ENCODE measurements at places on chromosomes 13 and 19. TPM values are rescaled to one million over a fixed set of nuclear protein-coding genes. Genes with fewer than 3 reads are reported as not detected.

DNA sequence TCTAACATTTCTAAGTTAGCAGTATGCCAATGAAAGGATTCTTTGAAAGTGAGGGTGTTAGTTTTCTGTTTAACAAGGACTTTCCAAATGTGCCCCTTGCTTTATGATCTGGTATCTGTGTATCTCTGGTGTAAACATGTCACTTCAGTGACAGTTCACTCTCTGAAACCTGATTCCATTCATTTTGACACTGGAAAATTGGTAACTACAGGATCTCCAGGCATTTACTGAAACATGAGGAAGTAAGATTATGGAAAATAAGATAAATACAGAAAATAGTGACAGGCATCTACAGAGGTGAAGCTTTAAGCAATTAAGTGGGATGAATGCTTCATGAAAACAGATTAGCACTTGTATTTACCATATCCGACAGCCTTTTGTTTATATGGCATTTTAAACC lies 101.6 kb upstream of the MYO16 start:
- no peak for DNase-seq

- DNase-seq: no peak
Measured at GRCh38 chr19:339262-339887, 5.2 kb downstream of the MIER2 start.

DNA sequence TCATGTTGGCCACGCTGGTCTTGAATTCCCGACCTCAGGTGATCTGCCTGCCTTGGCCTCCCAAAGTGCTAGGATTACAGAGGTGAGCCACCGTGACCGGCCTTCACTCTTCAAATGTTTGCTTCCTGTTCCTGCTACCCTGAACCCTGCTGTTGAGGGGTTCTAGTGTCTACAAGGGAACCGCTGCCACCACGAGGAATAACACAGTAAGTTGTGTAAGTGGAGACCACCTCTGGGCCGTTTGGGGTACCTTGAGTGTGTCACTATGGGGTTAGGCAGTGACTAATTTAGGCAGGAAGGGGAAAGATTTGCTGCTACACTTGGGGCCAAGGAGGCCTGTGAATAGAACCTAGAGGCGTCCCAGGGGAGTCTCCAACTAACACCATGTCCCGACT lies 2.2 kb upstream of the MYADM start:
- no peak for DNase-seq

GRCh38 chr13:106407338-106407737 lies 128.1 kb downstream of the EFNB2 start:
- DNase-seq: no peak

DNA sequence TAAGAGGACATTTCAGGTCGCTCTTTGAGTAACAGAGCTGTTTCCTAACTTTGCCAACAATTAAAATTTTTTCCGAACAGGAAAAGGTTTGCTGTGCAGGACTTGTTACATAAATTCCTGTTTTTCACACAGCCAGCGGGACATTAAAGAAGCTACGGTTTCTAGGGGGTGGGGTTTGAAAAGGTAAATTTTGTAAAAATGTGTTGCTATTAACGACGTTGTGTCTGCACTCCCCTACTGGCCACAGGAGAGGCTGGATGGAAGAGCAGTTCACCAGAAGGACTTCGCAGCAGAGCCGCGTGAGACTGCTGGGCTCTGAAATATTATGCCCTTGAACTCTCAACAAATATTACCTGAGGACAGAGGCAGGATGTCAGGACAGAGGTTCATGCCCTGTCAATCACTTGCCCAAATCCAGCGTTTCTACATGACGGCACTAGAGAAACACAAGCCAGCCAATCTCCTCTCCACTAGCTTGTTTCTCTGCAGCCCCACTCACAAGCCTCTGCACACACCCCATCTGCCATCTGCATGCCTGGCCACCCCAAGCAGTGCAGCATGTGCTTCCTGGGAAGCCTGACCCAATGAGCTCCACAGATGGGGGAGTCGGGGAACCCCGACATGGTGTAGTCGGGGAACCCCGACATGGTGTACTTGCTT lies 102.0 kb downstream of the FOXO1 start:
- DNase-seq: no peak

- no peak for DNase-seq
Measured at GRCh38 chr19:5558101-5558621, 9.6 kb downstream of the TINCR start.

- peak; percentile 34 for DNase-seq
Measured at GRCh38 chr13:95536632-95537241, 15.8 kb upstream of the CLDN10 start.

DNA sequence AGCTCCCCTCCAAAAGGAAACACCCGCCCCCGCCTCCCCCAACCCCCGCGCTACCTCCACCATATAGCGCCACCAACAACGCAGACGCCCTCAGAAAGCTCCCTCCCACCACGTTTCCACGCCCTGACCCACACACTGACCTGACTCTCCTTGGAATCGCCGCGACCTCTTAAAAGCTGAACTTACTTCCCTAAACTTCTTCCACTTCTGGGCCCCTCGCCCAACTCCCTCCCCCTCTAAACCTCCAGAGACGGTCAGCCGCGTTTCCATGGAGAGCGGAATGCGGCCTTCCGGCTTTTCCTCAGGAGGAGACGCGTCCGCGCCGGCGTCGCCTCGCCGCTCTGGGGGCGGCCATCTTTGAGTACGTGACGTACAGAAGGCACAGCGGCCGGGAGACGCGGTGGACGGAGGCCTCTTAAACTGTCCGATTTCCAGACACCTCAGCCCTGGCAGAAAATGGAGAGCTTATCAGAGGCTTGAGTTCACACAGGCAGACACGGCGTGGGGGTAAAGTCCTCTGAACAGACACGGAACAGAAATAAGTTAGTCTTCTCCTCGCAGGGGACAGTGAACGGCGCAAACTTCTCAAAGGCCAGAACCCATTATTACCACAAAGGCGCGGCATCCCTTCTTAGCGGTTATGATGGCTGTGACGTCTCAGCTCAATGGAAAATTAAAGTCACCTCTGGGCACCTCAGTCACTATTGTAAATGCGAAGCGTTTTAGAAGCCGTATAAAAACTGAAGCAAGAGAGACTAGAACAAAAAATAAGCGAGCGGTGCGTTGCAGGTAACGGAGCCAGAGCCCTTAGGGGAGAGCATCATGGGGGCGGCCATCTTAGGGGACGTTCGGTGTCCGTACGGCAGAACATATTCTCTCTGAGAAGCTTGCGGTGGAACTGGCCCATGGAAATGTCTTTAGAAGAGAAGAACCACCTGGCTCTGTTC lies at the start of gene ZNF432:
TSS of gene ZNF432 (minus strand) at position 284 of the 947 bp plus-strand sequence. CDS start 1,970 bp downstream, outside the sequence.
- DNase-seq: peak; percentile 98

DNA sequence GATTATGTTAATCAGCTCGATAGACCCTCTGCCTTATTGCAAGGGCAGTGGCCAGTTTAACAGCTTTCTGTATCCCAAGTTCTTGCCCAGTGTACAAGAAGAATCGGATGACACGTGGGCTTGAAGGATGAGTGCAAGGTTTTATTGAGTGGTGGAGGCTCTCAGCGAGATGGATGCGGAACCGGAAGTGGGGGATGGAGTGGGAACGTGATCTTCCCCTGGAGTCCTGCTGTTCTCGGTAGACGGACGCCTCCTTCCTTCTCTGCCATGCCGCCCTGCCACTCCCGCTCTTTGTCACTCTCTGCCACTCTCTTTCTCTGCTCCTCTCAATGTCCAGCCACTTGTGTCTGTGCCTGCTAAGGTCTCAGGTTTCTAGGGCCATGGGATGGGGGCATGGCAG lies 21.0 kb downstream of the RFXAP start:
- no peak for DNase-seq

DNA sequence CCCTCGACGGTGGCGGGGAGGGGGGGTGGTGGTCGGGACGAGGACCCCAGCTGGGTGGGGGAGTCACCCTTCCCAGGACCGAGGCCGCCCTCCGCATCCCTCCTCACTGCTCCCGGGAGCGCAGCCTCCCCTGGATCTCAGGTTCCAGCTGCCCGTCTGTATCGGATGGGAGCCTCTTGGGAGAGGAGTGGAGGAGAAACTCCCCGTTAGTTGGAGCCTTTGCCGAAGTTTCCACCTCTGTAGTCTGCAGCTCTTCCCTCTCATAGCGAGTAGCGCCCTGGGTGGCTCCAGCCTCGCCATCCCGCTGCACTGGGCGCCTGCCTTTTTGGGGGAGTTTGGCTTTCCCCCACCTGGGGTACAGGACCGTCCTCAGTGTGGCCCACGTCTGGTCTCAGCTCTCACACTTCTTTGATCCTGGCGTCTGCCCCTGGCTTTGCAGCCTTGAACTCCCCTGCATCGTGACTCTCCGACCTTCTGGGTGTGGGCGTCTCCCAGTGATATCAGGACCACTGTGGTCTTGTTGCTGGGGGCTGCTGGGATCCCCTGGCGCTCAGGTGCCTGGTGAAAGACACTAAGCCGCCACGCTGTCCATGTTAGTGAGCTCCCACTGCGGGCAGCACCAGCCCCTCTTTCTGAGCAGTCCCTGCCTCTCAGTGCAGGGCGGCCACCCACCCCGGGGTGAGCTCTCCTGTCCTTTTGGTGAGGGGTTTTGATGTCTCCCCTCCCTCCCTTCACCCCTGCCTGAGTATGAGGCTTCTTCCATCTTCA lies 1.1 kb downstream of the CNOT3 start:
- DNase-seq: no peak

DNA sequence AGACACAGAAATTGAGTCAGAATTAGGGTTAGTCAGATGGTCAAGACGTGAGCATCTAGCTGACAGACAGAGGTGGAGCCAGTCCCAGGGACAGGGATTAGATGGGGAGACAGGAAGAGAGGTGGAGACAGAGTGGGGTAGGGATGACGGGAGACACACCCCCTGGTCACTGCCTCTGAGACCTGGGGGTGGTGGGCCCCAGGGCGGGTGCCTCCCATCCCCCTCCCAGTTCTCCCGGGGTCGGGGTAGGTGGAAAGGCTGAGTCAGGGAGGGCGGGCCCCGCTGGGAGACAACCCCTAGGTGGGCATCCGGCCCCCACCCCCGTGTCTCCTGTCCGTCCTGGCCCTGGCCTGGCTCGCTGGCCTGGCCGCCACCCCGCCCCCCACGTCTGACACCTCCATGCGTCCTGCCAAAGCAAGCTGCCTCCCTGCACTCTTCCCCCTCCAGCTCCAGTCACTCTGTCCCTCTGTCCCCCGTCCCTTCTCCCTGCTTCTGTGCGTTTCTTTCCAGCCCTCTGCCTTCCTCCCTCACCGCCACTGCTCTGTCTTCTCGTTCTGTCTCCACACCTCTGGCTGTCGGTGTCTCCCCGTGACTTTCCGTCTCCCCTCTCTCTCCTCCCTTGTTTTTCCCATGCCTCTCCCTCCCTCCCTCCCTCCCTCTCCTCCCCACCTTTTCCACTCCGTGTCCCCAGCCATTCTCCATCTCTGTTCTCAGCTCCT lies 15.1 kb downstream of the CCDC97 start:
- peak; percentile 85 for DNase-seq

DNA sequence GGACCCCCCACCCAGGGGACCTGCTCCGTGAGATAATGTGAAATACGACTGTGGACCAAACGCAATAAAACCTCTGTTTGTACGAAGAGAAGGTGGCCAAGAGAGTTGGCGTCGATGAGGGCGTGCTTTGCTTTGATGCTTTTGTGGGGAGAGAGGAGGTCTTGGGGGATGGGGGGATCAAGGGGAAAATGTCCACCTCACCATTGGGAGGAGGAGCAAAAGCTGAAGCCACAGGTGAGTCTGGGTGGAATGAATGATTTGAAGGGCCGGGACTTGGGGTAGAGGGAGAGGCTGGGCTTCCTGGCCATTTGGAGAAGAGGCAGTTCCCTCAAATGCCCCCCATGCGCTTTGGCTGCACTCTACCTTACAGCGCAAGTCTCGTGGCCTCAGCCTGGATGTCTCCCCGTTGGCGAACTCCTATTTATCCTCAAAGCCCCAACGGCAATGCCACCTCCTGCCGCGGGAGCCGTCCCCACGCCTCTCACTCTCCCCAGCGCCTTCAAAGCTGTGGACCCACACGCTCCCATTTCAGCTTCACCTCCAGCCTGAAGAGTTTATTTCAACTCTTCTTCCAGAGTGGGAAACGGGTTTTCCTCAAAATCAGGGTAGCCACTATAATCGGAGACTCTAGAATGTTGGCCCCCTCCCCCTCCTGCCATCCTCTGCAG lies 795 bp upstream of the ABCA7 start:
- DNase-seq: no peak

DNA sequence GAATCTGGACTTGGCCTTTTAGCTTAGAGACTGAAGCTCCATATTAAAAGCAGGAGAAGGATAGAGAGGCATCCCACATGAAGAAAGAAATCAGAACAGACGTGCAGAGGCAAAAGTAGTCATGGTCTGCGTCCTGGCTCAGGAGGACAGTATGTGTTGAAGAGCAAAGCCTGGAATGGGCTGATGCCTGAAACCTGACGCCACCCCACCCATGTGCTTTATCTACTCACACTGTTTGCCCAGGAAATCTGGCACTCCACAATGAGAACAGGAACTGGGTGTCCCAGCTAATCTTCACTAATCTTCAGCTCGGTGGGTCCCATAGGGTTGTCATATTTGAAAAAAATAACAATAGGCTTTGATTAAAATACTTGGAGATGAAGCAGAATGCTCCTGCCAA lies 549.0 kb upstream of the GPC6 start:
- no peak for DNase-seq

DNA sequence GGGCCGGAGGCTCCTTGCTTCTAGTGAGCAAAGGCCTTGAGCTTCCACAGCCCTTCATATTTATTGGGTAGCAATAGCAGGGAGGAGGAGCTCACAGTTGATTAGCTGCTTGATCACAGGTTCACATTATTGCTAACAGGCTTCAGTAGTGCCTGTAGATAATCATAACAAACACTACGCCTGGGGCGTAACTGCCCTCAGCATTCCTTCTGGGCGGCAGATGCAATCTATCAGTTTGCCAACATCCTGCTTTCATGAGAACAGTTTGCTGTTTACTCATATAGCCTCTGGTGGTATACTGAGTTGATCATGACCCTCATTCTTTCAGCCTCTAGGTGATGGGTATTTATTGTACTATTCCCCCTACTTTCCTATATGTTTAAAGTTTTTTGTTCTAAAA lies 149.4 kb downstream of the B3GLCT start:
- DNase-seq: no peak

Gene EDNRB
- total RNA-seq: 19.0 TPM

Gene PBX4
- total RNA-seq: 10.8 TPM

Gene SCGB2B2
- total RNA-seq: not detected

Gene ZNF587
- 27.0 TPM for total RNA-seq

Gene CCNE1
- 2.6 TPM for total RNA-seq

Gene SLITRK6
- 11.3 TPM for total RNA-seq

Gene ATP8B3
- total RNA-seq: 1.9 TPM

Gene SERP2
- not detected for total RNA-seq

Data from umbilical cord (tissue), 2 donors.